Airway epithelial cell (primary cell): ENCODE measurements at places on chromosomes 7 and 10. TPM values are rescaled to one million over a fixed set of nuclear protein-coding genes. Genes with fewer than 3 reads are reported as not detected.

The NEUROG3 gene
- not detected in 2 replicates for total RNA-seq

The VAX1 gene
- not detected in 2 replicates for total RNA-seq

The PLEKHS1 gene
- not detected in 2 replicates for total RNA-seq

The CYP3A4 gene
- total RNA-seq = 0.14 TPM in 1 of 2 replicates, not detected in the other

The ZC3HAV1 gene
- 20.8 and 28.4 TPM in 2 replicates for total RNA-seq

The PDE1C gene
- 0.07 TPM in 1 of 2 replicates, not detected in the other for total RNA-seq

The BMPER gene
- total RNA-seq = 1.3 and 2.0 TPM in 2 replicates

The FAM25G gene
- 5.3 and 29.8 TPM in 2 replicates for total RNA-seq

The ADAM8 gene
- total RNA-seq = 26.9 and 30.5 TPM in 2 replicates

The SEMA3D gene
- total RNA-seq = 0.05 and 0.49 TPM in 2 replicates

The PWWP2B gene
- 27.5 and 30.3 TPM in 2 replicates for total RNA-seq

The AKR1E2 gene
- 1.1 and 1.4 TPM in 2 replicates for total RNA-seq

The OR2A42 gene
- not detected in 2 replicates for total RNA-seq

The KAZALD1 gene
- 3.3 and 3.8 TPM in 2 replicates for total RNA-seq

The TMEM130 gene
- total RNA-seq = not detected in 2 replicates

The FEZF1 gene
- total RNA-seq = not detected in 2 replicates

The KIF11 gene
- 18.7 and 20.8 TPM in 2 replicates for total RNA-seq

The VWC2 gene
- not detected in 2 replicates for total RNA-seq

The CNPY1 gene
- not detected in 2 replicates for total RNA-seq

The ZNF485 gene
- total RNA-seq = 2.8 and 3.0 TPM in 2 replicates

The NPSR1 gene
- not detected in 2 replicates for total RNA-seq

The PPP1R17 gene
- not detected in 2 replicates for total RNA-seq

The FANK1 gene
- total RNA-seq = 6.1 and 10.2 TPM in 2 replicates

The MBL2 gene
- not detected in 2 replicates for total RNA-seq

The GDI2 gene
- total RNA-seq = 275 and 338 TPM in 2 replicates

The FXYD4 gene
- not detected in 2 replicates for total RNA-seq

The INA gene
- 2.4 and 3.7 TPM in 2 replicates for total RNA-seq

The ADGRA1 gene
- not detected in 2 replicates for total RNA-seq
